ENCODE measurements at places on chromosomes 11 and 22. TPM values are rescaled to one million over a fixed set of nuclear protein-coding genes. Genes with fewer than 3 reads are reported as not detected.
A peak's percentile ranks its signal among the peaks of the same experiment; 100 is the strongest.

DNA sequence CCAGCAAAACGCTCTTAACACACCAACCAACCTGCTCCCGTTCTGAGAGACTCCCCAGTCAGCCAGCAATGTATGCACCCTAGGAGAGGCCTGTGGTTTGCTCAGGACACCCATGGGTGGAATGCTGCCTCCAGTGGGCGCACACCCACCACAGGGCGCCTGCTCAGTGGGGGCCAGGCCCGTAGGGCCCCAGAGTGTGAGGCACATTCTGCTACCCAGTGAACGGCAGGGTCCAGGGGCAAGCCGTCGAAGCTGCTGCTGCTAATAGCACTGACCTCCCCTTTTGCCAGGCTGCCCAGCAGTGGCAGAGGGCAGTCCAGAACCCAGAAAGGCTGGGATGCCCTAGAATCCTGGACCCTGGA lies 12.8 kb downstream of the B3GAT1 start:
- no peaks in the 10 kb centered on the region for H3K4me1 ChIP-seq
- no peak overlapping the region for H3K27ac ChIP-seq
- H3K4me3 ChIP-seq = no peak overlapping the region
- no peaks in the 10 kb centered on the region for H3K36me3 ChIP-seq
- no peaks in the 10 kb centered on the region for H3K27me3 ChIP-seq

DNA sequence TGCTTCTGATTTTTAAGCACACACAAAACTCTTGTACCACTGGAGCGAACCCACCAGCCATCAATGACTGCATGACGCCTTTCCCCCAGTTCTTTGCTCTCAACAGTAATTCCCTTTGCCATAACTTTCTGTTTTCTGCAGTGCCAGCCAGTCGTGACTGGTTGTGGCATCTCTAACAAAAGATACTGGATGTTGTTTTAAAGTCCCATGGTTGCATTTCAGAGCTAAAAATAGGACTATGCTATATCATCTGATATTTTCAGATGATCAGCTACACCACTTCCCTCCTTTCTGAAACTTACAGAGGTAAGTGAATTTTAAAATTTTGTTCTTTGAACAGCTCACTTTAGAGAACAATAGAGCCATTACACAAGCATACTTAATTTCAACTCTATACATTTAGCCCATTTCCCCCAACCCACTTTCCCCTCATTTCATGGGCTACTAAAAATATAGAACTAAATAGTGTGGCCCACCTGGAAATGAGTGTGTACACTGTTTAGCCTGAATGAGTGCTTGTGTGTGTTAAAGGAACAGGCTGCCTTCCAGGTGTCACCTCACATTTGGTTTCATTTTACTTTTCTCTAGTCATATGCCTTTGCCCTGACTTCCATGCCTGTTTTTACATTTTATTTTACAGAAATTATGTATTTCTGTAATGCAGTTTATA lies 136.9 kb upstream of the ZC3H12C start:
- no peak for DNase-seq
- H3K27ac ChIP-seq = no peak overlapping the region
- H3K36me3 ChIP-seq = no peaks in the 10 kb centered on the region
- H3K27me3 ChIP-seq = no peaks in the 10 kb centered on the region

- H3K4me1 ChIP-seq = no peaks in the 10 kb centered on the region
- H3K27ac ChIP-seq = no peak overlapping the region
- no peak overlapping the region for H3K4me3 ChIP-seq
- DNase-seq = no peak
- H3K27me3 ChIP-seq = no peaks in the 10 kb centered on the region
Measured at GRCh38 chr11:39236916-39237315, 2222.5 kb downstream of the LRRC4C start.

DNA sequence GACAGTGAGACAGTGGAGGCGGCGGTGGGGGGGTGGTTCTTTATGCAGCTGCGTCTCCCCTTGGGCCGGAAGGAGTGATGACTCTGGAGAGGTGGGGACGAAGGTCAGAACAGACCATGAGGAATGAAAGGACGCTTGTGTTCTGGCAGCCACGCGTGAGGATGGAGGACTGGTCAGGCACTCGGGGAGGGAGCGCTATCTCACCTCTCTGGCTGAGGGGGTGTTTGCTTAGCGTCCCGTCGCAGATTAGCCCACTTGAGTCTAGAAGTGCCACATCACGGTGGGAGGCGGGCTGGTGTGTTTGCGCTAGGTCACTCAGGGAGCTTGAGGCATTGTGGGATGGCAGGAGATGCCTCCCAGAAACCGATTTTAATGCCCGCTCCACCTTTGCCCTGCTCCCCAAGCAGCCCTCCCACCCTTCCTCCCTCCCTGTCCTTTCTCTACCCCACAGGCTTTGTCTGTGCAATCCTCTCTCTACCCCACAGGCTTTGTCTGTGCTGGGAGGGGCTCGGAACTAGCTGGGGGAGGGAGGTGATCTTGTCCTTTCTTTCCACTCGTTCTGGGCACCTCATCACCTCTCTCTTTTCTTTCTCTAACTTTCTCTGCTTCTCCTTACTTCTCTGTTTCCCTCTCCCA lies 97.8 kb downstream of the PKNOX2 start:
- no peaks in the 10 kb centered on the region for H3K4me1 ChIP-seq
- no peaks in the 10 kb centered on the region for H3K36me3 ChIP-seq
- no peak overlapping the region for H3K27ac ChIP-seq
- no peaks in the 10 kb centered on the region for H3K27me3 ChIP-seq

DNA sequence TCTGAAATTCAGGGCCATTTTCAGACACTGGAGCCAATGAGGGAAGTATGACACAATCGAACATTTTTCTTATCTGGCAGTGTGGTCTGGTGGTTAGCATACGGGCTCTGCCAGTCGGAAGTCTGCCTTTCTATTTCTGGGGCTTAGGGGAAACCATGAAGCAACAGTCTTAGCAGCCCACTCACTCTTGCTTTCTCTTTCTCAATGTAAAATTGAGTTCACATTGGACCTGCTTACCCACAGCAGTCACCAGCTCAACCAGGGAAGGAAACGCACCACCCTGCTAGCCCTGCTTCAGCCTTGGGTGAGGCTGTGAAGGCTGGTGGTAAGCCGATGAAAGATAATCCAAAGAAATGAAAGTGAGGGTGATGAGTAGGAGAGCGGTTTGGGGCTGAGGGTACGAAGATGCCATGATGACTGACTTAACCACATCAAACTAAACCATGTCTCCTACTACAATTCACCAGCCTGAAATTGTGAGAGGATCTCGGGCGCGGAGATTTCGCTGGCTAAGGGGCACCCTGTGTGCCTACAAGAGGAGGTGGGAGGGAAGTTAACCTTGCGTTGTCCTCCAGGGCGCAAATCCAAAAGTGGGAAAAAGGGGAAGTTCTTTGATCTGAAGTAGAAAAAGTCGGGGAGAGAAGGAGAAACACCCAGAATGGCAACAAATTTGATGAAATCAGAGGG lies 2.0 kb upstream of the LMO2 start:
- no peak overlapping the region for H3K4me3 ChIP-seq
- no peaks in the 10 kb centered on the region for H3K4me1 ChIP-seq
- peak overlapping the region; percentile 44 for H3K27ac ChIP-seq
- no peaks in the 10 kb centered on the region for H3K27me3 ChIP-seq

GRCh38 chr11:129215506-129216245 lies 23.6 kb upstream of the ARHGAP32 start:
- no peak overlapping the region for H3K27ac ChIP-seq
- H3K4me3 ChIP-seq = no peak overlapping the region
- H3K36me3 ChIP-seq = no peaks in the 10 kb centered on the region
- H3K27me3 ChIP-seq = no peaks in the 10 kb centered on the region
- no peaks in the 10 kb centered on the region for H3K4me1 ChIP-seq

GRCh38 chr11:101008961-101009689 lies 120.5 kb downstream of the PGR start:
- no peak overlapping the region for H3K4me3 ChIP-seq
- no peaks in the 10 kb centered on the region for H3K4me1 ChIP-seq
- no peaks in the 10 kb centered on the region for H3K36me3 ChIP-seq
- DNase-seq = no peak
- H3K27me3 ChIP-seq = no peaks in the 10 kb centered on the region

DNA sequence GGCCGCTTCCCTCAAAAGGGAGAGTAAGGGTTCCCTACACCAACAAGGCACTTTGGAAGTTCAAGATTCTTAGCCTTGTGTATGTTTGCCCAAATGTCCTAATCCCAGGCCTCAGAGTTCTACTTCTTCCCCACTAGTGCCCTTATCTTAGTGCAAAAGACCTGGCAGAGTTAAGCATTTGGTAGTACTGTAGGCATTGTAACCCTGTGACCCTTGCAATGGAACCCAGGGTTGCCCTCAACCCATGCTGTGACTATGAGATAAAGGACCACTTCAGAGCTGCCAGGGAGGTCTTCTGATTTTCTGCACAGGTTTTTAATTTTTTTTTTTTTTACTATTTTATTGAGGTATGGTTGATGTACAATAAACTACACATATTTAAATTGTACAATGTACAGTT lies 65.1 kb downstream of the C11orf65 start:
- no peak for DNase-seq
- no peaks in the 10 kb centered on the region for H3K36me3 ChIP-seq
- H3K27me3 ChIP-seq = no peaks in the 10 kb centered on the region

ASRGL1 gene
- total RNA-seq = 71.7 TPM

ZNF74 gene
- 6.2 TPM for total RNA-seq

CCDC157 gene
- total RNA-seq = 1.6 TPM

CASP5 gene
- total RNA-seq = 47.3 TPM

SF3A1 gene
- total RNA-seq = 194 TPM

MMP7 gene
- total RNA-seq = 0.29 TPM
